ENCODE measurements at places on chromosomes 5 and 9. TPM values are rescaled to one million over a fixed set of nuclear protein-coding genes. Genes with fewer than 3 reads are reported as not detected.

Gene CARD6
- total RNA-seq: 4.2 TPM

Gene TMEM203
- total RNA-seq: 32.9 TPM

Gene UBTD2
- 13.6 TPM for total RNA-seq

Gene TPD52L3
- total RNA-seq: not detected

Gene DMRT2
- total RNA-seq: not detected

Gene SLC34A3
- 0.13 TPM for total RNA-seq

Gene PRR7
- 35.4 TPM for total RNA-seq

Gene NUTM2G
- total RNA-seq: not detected

Gene ANKRD33B
- 11.0 TPM for total RNA-seq
